ENCODE measurements at places on chromosomes 11 and 22. TPM values are rescaled to one million over a fixed set of nuclear protein-coding genes. Genes with fewer than 3 reads are reported as not detected.

- no peak for DNase-seq
These were observed 22.2 kb downstream of the TSPAN4 start for GRCh38 chr11:864898-865297.

DNA sequence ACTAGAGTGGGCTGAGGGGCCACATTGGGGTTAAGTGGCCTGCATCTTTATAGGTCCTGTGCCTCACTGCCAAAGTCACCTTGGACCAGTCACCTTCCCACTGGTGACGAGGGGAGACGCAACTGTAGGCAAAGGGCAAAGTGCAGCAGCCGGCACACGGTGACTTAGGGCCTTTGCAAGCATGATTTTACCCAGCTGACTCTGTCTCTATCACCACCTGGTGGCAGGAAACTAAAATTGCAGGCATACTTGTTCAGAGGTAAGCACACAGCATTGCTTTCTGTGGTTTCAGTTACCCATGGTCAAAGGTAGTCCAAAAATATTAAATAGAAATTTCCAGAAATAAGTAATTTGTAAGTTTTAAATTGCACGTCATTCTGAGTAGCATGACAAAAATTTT, 1164.4 kb downstream of the BRD1 start:
- DNase-seq: no peak

GRCh38 chr11:121352251-121352891, 59.8 kb downstream of the SC5D start:
- DNase-seq: peak; percentile 36

DNA sequence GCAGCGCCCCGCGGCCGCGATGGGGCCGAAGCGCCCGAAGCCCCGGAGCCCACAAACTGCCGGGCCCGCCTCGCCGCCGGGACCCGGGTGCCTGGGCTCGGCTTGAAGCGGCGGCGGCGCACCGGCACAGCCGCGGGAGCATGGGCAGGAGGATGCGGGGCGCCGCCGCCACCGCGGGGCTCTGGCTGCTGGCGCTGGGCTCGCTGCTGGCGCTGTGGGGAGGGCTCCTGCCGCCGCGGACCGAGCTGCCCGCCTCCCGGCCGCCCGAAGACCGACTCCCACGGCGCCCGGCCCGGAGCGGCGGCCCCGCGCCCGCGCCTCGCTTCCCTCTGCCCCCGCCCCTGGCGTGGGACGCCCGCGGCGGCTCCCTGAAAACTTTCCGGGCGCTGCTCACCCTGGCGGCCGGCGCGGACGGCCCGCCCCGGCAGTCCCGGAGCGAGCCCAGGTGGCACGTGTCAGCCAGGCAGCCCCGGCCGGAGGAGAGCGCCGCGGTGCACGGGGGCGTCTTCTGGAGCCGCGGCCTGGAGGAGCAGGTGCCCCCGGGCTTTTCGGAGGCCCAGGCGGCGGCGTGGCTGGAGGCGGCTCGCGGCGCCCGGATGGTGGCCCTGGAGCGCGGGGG, 346 bp downstream of the FJX1 start:
- peak; percentile 48 for DNase-seq

- DNase-seq: no peak
These were observed 2249.5 kb downstream of the LRRC4C start for GRCh38 chr11:39209981-39210380.

DNA sequence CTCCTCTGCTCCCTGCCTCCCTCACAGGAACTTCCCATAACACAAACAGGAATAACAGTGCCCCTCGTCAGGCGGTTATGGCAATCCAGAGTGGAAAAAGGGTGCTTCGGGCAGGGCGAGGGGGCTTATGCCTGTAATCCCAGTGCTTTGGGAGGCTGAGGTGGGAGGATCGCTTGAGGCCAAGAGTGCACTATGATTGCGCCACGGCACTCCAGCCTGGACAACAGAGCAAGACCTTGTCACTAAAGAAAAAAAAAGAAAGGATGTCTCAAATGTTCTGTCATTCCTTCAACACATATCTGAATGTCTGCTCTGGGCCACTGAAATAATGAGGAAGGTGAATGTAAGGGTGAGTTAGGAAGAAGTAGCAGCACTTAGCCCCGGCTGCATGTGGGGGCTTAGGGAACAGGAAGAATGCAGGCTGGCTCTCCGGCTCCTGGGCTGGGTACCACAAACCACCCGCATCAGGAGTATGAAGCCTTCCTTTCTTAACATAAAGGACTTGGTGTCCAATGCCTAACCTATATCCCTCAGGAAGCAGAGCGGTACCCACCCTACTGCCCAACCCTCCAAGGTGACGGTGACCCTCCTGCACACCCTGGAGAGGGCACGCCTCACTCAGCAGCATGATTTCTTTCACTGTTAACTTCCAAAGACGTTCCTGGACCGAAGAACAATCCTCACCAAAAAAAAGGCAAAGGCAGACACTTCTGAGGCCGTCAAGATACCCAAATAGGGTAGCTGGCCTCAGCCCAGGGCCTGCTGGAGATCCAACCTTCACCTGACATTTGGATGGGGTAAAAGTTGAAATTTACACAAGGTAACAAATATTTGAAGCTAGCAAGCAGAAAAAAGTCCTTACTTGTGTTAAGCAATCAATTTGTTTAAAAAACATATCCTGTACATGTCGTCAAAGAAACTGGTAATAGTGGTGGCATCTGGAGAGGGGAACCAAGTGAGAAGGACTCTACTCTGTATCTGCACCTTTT, 3.8 kb downstream of the CPT1A start:
- DNase-seq: no peak

GRCh38 chr11:132914600-132914999, 617.7 kb downstream of the OPCML start:
- no peak for DNase-seq

- DNase-seq: peak; percentile 76
These were observed 4.5 kb upstream of the NOL12 start for GRCh38 chr22:37681556-37682049.

DNA sequence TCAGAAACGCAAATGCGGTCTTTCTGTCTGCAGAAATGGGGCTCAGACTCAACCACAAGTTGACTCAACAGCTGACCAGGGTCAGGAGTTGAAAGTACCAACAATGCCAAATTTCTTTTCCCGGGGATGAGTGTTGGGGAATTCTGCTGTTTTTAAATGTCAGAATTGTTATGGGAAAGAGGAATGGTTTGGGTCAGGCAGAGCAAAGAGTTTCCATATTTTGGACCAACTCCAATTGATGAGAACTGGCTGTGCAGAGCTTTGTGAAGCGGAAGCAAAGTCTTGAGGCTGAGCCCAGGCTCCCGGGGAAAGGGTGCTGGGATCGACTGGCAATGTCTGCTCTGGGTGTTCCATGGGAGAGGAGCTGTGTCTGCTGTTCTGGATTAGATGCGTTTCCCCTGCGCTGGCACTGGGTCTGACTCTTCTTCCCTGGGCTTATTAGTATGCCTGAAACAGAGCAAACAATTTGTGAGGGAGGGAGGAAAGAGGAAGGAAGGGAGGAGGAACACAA, 36.2 kb downstream of the TXN2 start:
- DNase-seq: peak; percentile 68

DNA sequence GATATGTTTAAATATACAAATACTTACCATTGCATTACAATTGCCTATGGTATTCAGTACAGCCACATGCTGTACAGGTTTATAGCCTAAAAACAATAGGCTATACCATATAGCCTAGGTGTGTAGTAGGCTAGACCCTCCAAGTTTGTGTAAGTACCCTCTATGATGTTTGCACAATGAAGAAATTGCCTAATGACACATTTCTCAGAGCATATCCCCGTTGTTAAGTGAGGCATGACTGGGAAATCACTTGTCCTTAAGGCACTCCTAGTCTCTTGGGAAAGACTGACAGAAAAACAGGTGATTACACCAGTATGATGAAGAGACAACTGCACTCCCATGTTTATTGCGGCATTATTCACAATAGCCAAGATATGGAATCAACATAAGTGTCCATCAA, 187.2 kb downstream of the SPON1 start:
- DNase-seq: no peak

DNA sequence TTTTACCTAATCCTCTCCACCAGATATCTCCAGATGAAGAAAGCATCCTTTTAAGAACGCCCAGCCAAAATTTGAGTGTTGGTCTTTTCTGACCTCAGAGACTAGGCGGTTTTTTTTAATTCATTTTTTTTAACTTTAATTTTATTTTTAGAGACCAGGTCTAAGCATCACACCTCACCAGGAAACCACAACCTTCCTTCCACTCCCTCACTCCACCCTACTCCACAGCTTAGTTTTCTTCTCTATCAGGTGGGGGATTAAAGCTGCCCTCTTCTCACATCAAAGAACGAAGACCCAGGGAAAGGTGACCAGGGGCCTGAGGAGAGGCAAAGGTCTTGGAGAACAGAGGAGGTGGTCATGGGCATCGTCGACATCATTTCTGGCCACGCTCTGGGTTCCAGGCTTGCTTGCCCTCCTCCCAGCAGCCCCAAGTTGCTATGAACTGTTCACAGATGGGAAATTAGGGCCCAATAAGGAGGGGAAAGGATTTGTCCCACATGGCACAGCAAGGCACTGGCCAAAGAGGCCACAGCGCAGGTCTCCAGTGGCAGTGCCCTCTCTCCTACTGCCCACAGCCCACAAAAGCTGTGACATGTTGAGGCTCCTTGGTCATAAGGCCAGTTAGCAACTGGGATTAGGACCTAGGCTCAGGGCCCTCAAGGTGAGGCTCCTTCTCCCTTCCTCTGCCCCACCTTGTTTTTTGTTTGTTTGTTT, 1.4 kb upstream of the PEX16 start:
- no peak for DNase-seq

GRCh38 chr22:22789922-22790845, 97.4 kb upstream of the IGLL5 start:
- no peak for DNase-seq

DNA sequence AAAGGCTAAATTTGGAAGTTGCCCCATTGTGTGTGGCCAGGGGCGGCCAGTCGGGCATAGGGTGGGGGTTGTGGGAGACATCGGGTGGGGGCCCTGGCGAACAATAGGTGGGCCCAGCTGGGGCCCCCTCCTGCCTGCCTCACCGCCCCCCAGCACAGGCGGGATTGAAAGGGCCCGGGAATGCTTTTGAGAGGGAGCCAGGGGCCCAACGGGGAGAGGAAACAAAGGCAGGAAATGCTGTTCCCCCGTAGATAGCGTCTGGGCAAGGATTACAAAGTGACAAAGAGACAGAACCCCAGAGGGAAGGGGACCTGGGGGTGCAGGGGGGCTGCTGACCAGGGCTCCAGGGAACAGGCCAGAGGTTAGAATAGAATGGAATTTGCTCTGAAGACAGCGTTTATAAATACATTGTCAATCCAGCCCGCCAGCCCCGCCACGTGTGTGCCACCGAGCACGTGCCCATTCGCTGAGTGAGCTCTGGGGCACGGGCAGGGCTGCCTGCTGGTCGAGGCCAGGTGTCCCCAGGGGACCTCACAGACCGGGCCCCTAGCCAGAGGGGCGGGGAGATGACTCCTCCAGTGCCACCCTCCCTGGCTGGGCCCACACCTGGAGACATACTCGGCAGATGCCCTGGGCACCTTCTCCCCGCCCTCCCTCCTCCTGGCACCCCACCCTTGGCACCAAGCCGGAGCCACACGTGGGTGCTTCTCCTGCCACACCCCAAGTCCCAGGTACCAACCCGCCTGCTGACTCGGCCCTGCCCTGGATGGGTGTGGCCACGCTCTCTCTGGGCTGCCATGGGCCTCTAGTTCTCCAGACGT, 9.7 kb downstream of the PDGFB start:
- DNase-seq: no peak

- DNase-seq: no peak
These were observed 19.4 kb upstream of the CTSD start for GRCh38 chr11:1782831-1783724.

GRCh38 chr11:63551091-63551888, 11.9 kb downstream of the PLAAT2 start:
- no peak for DNase-seq

GRCh38 chr11:67438158-67438902, 848 bp upstream of the PTPRCAP start:
- no peak for DNase-seq

DNA sequence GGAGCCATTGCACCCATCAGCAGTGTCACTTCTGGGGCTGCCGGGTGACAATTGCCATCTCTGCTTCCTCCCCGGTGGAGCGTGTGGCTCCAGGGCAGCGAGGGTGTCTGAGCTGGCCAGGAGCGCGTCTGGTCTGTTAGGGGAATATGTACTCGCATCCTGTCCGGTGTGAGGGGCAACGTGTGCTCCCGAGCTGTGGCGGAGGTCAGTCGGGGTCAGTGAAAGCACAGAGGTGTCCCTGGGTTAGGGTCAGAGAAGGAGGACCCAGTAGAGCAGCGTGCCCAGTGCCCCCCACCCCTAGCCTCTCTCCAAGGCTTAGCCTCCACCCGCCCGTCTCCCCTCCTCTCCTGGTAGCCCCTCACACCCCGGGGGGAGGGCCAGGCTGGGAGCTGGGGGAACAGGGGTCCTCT, 1.5 kb downstream of the CLCF1 start:
- DNase-seq: no peak

GRCh38 chr22:46707827-46708570, 30.1 kb downstream of the CERK start:
- no peak for DNase-seq

DNA sequence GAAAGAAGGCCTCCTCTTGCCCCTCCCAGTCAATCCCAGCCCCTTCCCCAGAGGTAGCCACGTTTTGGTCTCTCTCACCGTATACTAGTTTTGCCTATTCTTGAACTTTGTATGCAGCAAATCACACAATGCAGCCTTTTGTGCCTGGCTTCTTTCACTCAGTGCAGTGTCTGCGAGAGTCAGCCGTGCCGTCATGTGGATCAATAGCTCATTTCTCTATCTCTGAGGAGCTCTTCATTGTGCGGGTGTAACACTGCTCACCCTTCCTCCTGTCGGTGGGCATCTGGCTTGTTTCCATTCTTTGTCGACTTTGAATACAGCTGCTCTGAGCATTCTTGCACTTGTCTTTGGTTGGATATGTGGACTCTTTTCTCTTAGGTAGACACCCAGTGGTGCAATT, 146.5 kb downstream of the CACNA1I start:
- no peak for DNase-seq

The SLC6A5 gene
- total RNA-seq: not detected

The SERHL2 gene
- total RNA-seq: 3.6 TPM

The SPDYC gene
- not detected for total RNA-seq

The P2RY2 gene
- total RNA-seq: 3.1 TPM

The MMP12 gene
- not detected for total RNA-seq

The IGLL1 gene
- total RNA-seq: not detected

The TENM4 gene
- 6.4 TPM for total RNA-seq

The C1QTNF6 gene
- 16.0 TPM for total RNA-seq

The ALDH3B1 gene
- 2.3 TPM for total RNA-seq

The GNG3 gene
- total RNA-seq: not detected

The SCGB1C1 gene
- total RNA-seq: not detected

The KRTAP5-11 gene
- not detected for total RNA-seq
